Tibial artery (tissue), 4 donors: ENCODE measurements at places on chromosomes 3 and 15.

DNA sequence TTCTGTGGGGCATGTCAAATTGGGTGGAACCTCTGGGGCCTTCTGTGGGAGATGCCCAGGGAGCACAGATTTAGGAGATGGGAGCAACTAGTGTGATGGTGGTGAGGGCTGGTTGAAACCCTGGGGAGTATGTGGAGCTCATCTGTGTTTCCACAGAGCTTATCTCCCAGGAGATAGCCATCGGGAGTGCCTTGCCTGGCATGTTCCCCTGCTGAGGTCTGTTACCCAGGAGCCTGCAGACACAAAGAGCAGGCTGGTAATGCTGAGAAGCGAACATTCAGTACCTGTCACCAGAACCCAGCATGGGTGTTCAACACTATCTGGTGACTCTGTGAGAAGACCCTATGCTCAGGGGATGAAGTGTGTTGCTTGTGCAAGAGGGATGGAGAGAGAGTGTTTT is 85.0 kb downstream of the CLSTN2 start:
- DNase-seq = no peak

DNA sequence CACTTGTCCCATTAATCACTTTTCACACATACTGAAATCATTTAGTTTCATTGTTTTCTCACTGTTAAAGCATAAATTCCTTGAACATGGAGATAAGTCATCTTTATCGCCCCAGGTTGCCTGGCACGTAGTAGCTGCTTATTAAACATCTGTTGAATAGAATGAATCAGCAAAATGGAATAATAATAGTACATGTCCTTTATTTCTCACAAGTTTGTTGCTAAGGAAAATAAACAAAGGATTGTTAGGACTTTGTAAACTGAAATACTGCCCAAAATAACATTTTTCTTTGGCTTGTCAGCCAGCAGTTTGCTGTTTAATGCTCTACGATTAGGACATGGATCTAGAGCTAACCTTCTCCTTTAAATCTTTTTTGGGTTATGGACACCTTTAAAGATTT is 17.9 kb downstream of the SLC35A5 start:
- DNase-seq = no peak

DNA sequence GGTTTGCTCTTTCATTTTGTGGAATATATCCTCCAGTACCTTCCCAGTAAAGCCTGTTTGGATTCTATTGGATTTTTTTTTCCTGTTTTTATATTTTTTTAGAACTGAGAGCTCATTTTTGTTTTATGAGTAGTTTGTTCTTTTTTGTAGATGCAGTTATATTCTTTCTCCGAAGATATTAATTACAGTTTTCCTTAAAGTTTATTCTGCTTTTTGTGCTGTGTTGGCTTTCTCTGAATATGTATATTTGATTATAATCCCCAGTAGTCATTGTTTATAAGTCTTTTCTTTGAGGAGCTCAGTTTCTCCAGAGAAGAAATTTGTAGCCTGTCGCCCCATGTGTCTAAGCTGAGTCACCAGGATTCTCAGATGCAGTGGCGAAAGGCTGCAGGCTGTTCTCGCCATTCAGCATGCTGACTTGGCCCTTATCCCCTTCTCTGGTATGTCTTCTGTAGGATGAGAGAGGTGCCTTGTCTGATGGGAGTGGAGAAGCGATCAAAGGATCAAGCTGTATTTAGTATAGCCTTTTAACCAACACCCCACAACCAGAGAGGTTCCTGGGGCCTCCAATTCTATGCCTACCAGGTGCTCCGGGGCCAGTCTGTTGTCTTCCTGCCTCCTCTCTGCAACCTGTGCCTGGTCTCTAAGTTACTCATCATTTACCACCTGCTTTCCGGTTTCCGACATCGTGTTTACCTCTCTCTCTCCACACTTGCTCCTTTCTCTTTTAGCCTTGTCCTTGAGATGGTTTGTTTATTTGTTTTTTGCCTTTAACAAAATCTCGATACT is 31.7 kb upstream of the MFSD1 start:
- DNase-seq = no peak

- DNase-seq = no peak
Observed at GRCh38 chr3:133301731-133302130, 98.1 kb upstream of the BFSP2 start.

GRCh38 chr15:99554880-99555488 is 10.8 kb upstream of the MEF2A start:
- DNase-seq = no peak

- no peak for DNase-seq
Observed at GRCh38 chr3:61608711-61609110, 47.3 kb downstream of the PTPRG start.

GRCh38 chr3:42257007-42257406 is 9.0 kb downstream of the CCK start:
- no peak for DNase-seq

DNA sequence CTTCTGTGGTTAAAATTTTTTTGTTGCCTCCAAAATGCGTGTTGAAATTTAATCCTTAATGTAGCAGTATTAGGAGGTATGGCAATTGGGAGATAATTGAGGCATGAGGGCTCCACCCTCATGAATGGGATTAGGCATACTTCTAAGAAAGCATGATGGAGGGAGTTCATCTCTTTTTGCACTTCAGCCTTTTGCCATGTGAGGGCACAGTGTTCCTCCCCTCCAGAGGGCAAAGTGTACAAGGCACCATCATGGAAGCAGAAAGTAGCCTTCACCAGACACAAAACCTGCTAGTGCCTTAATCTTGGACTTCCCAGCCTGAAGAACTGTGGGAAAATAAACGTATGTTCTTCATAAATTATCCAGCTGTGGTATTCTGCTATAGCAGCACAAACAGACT is 429.5 kb downstream of the ZIC1 start:
- no peak for DNase-seq

- no peak for DNase-seq
Observed at GRCh38 chr3:142947352-142947751, 16.1 kb downstream of the PAQR9 start.

- DNase-seq = no peak
Observed at GRCh38 chr3:6444888-6445658, 415.8 kb upstream of the GRM7 start.

- DNase-seq = no peak
Observed at GRCh38 chr3:23094412-23094811, 108.7 kb upstream of the UBE2E2 start.

DNA sequence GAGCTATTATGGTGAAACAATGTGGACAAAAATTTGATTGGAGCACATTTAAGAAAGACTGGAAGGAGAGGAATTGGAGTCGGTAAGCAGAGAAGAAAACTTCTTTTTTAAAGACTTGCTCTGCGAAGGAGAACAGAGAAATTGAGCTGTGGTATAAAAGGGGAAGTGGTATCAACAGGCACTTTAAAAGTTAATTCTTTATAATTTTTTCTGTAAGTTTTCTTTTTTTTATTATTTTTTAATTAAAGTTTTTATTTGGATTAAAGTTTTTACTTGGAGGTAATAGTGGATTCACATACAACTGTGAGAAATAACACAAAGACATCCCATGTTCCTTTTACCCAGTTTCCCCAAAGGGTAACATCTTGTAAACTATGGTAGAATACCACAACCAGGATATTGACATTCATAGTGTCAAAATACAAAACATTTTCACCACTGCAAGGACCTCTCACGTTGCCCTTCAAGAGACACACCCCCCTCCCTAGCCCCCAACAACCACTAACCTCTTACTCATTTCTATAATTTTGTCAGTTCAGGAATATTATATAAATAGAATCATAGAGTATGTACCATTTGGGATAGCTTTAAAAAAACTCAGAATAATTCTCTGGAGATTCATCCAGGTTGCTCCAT is 33.8 kb upstream of the XIRP1 start:
- DNase-seq = no peak

DNA sequence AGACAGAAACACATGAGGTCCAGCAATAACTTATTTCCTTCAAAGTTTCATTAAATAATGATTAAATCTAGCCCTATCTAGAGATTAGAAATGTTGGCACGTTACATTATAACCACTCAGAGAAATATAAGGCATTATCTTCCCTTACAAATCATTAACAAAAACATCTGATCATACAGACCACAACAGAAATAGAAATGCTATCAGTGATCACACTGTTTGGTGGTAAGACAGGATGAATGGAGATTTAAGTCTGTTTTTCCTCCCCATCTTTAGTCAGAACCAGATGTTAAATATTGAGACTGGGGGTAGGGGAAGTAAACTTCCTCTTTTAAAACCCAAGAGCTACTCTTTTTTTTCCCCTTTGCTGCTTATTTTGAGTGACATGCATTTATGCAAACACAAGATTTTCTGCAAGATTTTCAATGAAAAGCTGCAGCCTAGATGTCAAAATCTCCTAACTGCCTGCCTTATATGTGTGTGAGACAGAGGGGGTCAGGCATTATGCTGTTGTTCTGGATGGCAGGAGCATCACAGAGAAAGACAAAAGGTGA is 70.4 kb downstream of the CBLB start:
- DNase-seq = no peak

DNA sequence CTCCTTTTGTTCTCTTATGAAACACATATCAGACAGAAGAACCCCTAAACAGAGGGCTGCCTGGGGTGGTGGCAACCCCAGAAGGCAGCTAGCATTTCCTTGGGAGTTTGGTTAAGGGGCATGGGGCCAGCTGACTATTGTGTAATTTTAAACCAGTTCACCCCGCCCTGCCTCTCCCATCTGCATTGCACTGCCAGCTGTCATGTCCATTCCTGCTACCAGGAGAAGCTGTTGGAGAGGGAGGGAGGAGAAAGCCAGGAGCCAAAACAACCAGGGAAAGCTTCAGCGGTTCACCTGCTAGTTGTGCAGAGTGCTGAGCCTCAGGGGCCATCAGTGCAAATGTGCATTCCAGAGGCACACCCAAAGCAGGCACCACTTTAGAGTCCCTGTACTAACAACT is 47.6 kb upstream of the ATP1B3 start:
- DNase-seq = no peak
